ENCODE measurements at places on chromosomes 7 and 10.

DNA sequence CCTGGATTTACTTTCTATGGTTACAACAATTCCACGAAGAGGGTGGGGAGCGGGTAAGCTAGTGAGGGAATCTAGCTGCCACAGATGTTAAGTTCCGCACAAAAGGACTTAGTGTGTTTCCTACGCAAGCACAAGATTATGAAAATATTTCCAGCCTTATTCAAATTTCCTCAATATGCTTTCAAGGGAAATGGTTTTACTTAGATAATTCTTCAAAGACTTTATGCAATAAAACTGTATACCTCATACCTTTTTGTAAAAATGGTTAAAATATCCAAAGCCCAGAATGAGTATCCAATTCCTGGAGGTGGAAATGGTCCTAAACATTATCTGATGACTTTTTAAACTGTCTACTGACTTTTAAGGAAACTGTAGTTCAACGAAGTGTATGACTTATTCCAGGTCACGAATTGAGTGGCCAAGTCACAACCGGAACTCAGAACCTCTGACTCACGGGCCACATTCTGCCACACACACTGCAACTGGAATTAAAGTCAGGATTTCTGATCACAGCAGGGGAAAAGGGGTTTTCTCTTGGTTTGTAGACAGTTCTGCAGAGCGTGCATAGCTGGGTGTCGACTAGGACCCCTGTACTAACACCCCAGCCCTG, 20.2 kb upstream of the INSIG1 start:
- DNase-seq, result no peak

DNA sequence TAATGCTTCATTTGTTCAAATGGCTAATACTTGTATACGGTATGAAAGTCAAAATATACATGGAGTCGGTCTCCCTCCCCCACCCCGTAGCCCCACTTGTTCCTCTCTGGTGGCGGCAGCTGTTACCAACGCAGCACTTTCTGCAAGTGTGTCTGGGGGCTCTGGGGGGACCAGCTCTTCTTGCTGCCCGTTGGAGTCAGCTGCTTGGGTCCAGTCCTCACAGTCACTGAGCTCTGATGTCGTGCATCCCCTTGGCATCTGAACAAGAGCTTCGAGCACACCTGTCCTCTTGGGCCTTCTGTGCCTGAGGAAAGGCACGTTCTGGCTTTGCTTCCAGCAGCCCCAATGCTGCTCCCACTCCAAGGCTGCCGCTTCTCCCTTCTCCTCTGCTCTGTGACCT, 493.1 kb downstream of the PLXNA4 start:
- DNase-seq, result no peak

- DNase-seq, result no peak
Measured at GRCh38 chr7:72069263-72069662, 342.9 kb downstream of the CALN1 start.

GRCh38 chr7:158187694-158187994, 400.0 kb downstream of the PTPRN2 start:
- no peak for DNase-seq

Measured in activated CD4-positive, alpha-beta T cell treated with anti-CD3 and anti-CD28 coated beads, Interleukin-2, amount 50 U/mL, for 1 hour (primary cell).